ENCODE measurements at places on chromosomes 1 and 21.

GRCh38 chr1:245197911-245198379 is 43.2 kb downstream of the KIF26B start:
- no peak for DNase-seq

DNA sequence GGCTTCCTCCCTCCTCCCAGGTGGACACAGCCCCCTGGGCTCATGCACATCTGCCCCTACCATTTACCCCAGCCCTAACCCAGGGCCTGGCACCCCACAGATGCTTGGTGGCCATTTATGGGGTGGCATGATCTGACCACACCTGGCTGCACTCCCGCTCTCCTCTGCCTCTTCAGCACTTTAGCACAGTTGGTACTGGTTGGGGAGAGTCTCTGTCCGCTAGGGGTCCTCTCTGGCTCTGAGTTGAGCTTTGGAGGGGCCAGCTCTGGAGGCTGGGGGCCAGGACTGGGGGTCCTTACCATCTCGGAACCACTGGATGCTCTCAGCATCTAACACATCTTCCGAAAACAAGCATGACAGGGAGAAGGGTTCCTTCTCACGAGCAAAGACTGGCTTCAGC is 17.4 kb downstream of the MYOM3 start:
- DNase-seq: no peak

DNA sequence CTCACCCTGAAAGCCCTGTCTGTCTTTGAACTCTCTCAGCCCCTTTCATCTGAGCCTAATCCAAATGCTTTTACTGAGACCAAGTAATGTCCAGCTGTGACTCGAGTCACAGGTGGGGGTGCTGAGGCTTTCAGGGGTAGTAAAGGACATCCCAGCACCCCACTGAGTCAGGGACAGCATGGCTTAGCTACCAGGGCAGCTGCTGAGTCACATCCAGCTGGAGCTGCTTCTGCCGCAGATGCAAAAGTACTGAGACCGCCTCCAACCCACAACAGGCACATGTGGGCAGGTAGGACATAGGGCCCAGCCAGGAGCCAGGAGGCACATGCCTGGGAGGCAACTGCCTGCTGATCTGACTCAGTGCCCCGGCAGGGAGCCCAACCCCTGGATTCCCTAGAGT is 6.7 kb upstream of the VSIG8 start:
- DNase-seq: no peak

DNA sequence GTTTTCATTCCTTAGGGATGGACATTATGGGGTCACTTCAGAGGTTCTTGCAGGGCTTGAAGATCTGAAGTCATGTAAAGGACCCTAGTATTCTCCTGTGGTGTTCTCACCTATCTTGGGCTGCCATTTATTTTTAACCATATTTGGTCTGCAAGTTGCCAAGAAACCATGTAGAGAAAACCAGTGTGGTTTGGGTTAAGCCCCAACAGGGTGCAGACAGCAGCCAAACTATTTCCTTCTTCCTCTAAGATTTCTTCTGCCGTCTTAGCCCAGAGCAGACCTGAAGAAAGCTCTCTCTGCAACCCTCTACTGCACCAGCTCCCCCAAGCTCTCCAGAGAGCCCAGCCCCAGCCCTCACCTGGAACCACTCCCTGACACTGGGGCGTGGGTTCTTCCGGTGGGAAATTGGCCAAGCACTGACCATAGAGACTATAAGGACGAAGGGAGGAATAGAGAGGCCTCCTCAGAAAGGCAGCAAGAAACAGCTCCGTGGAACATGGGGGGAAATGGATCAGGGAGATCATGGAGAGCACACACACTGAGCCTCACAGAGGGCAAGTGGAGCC is 136.6 kb downstream of the SYF2 start:
- DNase-seq: no peak

DNA sequence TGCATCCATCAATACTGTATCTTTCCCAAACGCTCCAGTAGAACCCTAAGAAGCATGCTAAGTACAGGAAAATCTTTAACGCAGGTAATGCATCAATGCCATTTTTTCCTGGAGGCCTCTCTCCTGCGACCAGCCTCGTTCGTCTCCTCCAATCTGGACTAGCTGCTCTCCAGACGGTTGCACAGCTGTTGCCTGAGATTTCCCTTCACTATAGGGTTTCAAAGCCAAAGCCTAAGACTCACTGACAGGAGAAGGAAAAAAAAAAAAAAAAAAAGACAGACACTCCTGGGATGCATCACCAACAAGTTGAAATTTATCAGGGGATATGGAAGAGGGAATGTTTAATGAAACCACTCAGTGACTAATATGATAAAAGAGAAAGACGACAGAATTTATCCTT is 93.0 kb downstream of the APP start:
- peak; percentile 55 for DNase-seq

DNA sequence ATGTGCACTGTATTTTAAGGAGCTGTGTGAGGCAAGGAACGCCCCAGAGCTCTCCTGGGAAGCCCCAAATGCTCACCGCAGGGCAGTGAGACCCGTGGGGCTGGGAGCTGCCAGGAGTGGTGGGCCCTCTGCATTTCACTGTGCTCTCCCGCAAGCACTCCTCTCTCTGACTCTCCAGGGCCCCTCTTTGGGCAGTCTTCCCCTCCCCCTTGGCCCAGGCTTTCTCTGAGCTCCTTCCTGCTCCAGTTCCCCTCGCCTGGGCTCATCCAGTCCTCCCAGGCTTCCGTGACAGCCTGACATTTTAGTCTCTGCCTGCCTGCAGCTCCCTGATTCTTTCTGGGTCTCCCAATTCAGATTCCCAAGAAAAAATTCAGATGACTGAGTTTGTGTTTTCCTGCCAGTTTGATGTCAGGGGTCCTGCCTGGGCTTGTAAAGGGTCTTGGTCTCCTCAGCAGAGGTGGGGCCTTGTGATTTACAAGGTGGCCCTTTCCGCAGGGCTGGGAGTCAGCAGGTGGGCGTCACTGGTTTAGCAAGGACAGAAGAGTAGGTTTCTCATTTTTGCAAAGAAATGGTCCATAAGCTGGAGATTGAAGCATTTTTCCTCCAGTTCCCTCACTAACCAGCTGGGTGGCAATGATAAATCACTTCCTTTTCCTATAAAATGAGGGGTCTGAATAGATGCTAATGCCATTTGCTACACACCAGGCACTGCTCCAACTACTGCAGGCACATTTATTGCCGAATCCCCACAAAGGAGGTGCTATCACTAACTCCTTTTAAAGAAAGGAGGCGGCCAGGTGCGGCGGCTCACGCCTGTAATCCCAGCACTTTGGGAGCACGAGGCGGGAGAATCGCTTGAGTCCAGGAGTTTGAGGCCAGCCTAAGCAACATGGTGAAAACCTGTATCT is 1.9 kb upstream of the CA6 start:
- peak; percentile 60 for DNase-seq

DNA sequence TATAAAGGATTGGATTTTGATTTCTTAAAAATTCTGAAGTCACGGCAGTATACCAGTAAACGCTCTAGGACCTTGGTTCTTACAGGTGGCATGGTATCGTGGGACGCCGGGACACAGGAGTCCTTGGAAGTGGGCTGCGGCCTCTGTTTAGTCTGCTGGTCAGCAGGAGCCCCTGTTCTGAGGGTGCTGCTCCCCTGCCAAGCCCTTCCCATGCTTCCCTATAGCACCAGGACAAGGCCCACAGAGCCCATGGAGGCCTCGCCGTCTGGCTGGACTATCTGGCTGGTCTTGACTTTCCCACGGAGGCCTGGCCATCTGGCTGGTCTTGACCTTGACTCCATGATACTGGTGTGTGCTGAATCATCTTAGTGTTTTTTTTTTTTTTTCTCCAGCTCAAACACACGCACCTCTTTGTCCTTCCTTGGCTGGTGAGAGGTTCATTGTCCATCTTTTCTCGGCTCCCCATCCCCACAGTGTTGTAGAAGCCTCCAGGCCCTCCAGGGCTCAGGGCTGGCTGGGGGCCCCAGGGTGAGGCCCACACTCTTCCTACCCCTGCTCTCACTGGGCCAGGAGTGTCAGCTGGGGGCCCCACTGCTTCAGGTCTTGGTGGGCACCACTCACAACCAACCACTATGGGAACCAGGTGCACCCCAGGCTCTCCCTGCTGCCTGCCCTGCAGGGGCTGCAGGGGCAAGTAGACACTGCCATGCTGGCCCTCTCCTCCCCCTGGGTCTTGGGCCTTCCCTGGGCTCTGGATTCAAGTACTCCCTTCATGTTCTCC is 16.5 kb upstream of the TTC34 start:
- no peak for DNase-seq

DNA sequence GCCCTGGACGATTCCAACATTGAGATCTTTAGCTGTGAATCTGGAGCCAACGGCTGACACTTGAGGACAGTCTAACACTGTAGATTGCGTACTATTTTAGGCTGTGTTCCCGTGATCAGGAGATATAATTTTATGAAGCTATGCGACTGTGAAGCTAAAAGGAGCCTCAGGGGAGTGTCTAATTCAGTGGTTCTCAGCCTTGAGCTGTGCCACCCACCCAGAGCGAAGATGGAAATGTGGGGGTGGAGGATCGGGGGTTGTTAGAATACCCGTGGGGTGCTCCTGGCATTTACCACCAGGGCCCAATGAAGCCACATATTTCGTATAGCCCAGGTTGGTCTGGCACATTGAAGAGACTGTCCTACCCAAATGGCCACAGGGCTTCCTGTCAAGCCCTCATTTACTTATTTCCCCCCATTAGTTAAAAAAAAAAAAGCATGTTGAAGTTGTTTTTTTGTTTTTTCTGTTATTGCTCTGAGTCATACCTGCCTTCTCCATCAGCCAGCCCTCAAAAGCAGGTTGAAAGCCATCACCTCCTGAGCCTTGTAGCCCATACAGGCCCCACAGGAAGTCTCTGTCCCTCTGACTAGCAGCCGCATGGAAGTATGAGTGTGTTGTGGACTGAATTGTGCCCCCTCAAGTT is 141.7 kb downstream of the GALNT2 start:
- DNase-seq: no peak

GRCh38 chr1:205811660-205812059 is 1.3 kb downstream of the SLC41A1 start:
- DNase-seq: peak; percentile 42

- no peak for DNase-seq
These were observed 1.5 kb downstream of the KISS1 start for GRCh38 chr1:204194771-204195170.

DNA sequence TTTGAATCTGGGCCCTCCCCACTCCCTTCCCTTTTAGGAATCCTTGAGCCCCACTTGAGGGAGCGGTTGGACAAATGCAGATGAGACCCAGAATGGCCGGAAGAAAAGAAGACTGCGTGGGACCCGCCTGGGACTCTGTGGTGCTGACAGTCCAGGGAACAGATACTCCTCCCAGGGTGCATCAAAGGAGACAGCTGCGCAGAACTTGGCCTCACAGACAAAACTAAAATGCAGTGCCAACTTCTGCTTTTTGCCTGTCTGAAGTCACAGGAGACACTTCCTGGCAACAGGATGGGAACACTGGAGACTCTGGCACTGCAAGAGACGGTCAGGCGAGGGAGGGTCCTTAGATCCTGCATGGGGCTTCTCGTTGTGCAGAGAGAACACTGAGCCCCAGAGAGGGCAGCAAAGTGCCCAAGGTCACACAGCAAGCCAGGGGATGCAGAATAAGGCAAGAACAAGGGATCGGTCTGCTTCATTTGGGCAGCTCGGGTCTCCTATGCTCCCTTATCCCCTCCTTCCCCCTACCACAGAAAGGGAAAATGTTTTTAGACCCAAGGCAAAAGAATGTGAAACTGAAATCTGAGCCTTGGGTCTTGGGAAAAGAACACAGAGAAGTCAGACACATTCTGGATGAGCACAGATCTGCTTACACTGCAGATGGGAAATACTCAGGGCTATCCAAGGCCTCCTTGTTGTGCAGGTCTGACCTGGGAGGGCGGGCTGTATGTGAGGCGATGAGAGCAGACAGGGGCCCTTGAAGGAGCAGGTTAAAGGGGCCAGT is 182.4 kb downstream of the TRABD2B start:
- peak; percentile 45 for DNase-seq

DNA sequence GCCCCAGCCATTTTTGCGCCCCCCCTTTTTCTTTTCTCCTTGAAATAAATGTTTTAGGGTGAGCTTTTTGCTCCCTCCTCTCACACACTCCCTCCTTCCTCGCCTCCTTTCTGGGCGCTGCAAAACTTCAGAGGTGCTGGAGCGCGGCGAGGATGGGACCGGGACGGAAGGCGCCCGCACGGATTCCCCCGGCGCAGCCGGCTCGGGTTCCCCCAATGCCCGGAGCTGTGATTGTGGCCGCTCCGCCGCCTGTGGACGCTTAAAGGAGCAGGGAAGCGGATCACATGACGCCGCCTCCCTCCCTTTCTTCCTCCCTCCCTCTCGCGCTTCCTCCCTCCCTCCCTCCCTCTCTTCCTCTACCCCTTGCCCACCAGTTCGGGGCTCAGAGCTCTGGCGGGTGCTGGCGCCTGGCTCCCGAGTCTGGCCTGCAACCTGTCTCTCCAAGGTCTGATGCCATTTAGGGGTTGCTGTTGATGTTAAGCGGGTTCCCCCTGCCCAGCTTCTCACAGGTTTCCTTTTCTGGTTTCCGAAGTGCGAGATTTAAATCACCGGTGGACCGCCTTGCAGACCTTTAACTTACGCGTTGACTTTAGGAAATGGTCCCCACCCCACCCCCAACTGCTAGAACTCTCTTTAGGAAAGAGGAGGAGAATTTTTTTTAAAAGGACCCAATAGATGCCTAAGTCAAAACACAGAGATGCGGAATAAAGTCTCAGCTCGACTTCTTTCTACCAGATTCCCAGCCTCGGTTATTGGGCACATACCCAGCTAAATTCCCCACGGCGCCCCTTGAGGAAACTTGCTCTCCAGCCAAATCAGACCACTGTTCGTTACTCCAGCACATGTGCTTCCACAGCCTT is at the start of gene WLS:
WLS (minus strand) TSS at position 235 of the 860 bp plus-strand sequence; CDS start at position 11, 224 bp downstream.
- DNase-seq: peak; percentile 87

GRCh38 chr1:212355230-212355969 is 59.3 kb downstream of the PACC1 start:
- DNase-seq: no peak

DNA sequence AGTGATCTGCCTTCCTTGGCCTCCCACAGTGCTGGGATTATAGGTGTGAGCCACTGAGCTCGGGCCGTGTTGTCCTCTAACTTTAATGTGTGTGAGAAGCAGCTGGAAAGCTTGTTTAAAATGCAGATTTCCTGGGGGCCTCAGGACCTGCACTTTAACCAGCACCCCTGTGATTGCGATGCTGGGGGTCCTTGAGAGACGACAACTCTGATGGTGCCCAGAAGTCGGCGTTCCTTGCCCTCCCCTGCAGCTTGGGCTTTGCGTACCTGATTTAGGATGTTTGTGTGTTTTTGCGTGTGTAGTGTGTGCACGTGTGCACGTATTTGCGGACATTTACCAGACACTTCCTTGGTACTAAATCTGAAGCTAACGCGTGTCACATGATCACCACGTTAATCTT is 10.9 kb downstream of the IFNGR2 start:
- DNase-seq: no peak
